Aorta (tissue), 5 donors: ENCODE measurements at places on chromosomes 3 and 15.

DNA sequence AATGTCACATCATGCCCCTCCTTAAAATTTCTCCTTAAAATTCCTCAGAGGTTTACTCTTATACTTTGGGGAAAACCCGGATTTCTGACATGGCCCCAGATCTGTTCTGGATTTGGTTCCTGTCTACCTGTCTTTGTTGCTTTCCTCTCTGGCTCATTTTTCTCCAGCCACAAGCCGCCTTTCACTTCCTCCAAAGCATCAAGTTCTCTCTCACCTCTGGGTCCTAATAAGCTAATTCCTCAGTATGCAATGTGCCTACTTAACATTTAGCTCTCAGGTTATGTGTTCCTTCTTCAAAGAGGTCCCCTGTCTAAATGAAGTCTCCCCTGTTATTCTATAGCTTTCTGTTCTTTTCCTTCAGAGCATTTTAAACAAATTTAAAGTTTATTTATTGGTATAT lies 16.1 kb downstream of the HMG20A start:
- DNase-seq: no peak

GRCh38 chr3:8709801-8710507 lies 23.6 kb upstream of the CAV3 start:
- DNase-seq: no peak

DNA sequence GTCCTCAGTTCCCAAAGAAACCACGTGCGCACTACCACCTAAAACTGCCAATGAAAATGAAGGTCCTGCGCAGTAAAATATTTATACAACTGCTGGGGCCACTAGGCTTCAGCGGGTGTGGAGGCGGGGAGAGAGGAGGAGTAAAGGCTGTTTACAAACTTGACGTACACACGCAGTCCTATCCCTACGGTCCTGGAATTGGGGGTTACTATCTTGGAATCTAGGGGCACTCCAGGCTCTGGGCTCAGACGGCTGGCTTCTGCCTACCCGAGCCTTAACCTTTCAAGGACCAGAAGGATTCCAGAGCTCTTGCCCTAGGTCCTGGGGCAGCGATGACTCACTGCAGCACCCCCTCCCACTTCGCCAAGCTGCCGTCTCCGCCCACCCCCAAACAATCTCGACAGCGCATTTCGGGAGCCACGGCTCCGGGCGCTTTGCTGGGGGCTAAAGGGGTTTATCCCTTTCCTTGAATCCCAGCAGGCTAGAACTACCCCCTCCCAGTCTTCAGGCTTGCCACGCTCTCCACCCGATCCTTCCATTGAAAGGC lies 3.0 kb downstream of the ADAMTS9 start:
- peak; percentile 72 for DNase-seq

DNA sequence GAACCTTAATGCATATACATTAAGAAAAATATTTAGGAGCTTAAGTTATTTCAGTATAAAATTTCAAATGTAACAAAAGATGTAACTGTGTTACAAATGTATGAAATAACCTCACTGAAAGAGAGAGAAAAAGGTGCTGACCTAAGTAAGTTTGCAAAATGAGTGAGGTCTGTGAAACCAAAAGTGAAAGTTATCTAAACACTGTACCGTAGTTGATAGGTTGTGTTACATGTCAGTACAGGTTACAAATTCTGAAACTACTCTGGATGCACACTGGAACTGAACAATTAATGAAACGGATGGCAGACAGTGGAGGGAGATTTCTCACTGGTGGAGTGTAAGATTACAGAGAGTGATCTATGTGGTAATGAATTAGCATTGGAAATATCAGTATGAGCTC lies 420.7 kb downstream of the ZNF385D start:
- no peak for DNase-seq

DNA sequence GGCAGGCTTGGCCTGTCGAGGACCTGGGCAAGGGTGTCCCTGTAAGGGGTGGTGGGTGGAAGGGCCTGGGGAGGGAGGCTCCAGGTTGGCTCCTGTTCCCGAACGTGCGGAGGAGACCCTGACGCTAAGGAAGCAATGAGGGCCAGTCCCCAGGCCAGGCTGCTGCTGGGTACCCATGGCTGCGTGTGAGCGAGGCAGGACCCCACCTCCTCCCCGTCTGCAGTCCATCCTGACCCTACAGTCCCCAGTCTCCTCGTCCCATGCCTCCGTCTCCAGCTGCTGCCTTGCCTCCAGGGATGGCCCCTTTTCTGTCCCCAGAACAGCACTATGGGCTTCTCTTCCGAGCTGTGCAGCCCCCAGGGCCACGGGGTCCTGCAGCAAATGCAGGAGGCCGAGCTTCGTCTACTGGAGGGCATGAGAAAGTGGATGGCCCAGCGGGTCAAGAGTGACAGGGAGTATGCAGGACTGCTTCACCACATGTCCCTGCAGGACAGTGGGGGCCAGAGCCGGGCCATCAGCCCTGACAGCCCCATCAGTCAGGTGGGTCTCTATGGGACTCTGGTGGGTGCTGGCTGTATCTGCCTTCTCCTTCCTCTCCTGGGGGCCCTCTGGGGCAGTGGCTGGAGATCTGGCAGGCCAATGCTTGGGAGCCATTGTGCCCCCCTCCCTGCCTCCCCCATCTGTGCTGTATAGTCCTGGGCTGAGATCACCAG lies 571 bp downstream of the FES start:
- no peak for DNase-seq

GRCh38 chr15:77327168-77327567 lies 92.7 kb downstream of the PEAK1 start:
- no peak for DNase-seq

DNA sequence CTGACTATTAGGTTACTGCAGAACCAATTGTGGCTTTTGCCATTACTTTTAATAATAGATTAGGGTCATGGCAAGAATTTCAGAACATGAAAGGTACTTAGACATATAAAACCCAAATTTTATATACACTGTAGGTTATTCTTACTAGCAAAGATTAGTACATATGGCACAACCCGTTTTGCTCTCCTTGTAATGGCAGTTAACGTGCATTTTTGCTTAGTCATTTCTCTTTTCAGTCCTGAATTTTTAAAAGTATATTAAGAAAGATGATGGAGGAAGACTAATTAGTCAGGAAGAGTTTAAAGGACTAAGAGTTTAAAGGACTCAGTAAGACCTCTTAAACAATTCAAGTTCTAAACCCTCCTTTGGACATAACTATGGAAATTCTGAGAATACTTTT lies 114.0 kb downstream of the PEAK1 start:
- no peak for DNase-seq

GRCh38 chr3:66537735-66538134 lies 36.9 kb upstream of the LRIG1 start:
- no peak for DNase-seq

DNA sequence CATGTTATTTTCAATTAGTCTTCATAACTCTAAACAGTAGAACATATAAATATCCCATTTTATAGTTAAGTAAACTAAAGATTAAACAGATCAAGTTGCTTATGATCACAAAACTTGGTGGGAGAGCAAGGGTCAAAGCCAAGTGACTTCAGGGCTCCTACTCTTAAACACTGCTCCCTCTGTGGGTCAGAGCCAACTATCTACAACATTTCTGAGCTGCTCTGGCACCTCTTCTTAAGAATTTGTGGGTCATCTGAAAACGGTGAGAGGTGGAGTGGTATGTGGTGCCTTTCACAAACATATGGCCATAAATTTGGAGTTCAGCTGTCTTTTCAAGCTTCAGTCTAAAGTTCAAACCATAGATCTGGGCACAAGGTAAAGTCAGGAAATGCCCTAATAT lies 10.9 kb downstream of the ATG3 start:
- no peak for DNase-seq

DNA sequence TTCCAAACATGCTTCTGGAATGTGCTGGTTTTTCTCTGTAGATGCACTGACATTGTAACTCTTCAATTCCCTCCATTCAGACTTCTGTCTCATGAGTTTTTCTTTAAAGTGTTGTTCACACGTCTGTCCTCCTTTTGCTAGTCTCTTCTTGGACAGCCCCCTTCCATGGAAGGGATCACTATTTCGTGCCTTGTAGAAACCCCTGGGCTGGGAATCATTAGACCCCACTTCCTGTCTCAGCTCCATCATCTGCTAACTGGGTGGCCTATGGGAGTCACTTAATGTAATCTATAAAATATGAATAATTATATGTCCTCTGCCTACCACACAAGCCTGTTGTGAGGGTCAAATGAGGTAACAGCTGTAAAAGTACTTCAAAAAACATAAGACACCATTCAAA lies 110.6 kb downstream of the THSD4 start:
- DNase-seq: no peak

DNA sequence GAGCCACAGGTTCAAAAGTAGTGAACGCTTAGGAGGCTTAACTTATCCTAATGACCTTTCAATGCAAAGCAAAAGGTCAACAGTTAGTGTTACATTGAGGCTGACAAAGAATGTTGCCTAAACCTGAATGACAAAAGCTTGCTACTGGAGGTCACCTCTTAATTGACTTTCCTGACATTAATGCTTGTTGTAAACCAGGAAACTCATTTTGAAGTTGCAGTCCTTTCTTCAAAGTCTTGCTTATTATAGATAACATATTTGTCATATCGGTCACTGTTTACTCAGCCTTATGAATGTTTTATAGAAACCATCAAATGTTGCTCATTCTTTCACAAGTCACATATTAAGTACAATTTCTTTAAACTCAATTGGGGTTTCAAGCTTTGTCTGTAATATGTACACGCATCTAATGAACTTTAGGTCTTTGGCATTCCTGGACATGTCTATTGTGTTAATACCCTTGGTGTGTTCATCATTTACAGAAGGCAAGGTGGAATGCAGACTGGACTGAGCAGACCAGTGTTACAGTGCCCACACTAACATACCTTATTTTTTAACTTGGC lies 488.2 kb upstream of the NECTIN3 start:
- no peak for DNase-seq

- DNase-seq: no peak
Observed at GRCh38 chr15:75223688-75224087, 22.0 kb downstream of the C15orf39 start.

DNA sequence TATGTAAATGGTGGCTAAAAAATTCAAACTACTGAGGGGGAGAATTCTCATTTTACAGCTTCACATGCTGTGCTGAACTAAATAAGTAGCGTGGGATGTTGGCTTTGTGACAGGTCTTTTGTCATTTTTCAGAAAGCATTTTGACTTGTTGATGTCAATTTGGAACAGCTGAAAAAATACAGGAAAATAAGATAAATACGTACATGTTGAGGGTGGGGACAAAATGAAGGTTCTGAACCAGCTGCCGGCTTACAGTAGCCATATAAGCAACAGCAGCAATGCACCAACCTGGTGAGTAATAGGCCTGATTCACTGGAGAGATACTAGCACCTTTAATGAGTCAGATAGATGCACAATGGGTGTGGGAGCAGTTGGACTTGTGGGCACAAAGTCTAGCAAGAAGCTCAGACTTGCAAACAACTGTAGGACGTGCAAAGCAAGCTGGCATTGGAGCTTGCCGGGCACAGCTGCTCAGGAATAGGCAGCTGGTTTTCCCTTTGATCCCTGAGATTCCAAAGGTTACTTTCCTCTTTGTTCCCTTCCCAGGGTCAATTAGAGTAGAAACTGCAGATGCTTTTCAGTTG lies 12.9 kb downstream of the B3GNT5 start:
- DNase-seq: no peak

GRCh38 chr3:170738766-170739165 lies 131.2 kb downstream of the RPL22L1 start:
- no peak for DNase-seq

- peak; percentile 73 for DNase-seq
Observed at GRCh38 chr15:89486726-89487050, 9.7 kb downstream of the RHCG start.

GRCh38 chr3:484341-484740 lies 287.8 kb downstream of the CHL1 start:
- no peak for DNase-seq

GRCh38 chr3:116291141-116291540 lies 154.1 kb downstream of the LSAMP start:
- no peak for DNase-seq

DNA sequence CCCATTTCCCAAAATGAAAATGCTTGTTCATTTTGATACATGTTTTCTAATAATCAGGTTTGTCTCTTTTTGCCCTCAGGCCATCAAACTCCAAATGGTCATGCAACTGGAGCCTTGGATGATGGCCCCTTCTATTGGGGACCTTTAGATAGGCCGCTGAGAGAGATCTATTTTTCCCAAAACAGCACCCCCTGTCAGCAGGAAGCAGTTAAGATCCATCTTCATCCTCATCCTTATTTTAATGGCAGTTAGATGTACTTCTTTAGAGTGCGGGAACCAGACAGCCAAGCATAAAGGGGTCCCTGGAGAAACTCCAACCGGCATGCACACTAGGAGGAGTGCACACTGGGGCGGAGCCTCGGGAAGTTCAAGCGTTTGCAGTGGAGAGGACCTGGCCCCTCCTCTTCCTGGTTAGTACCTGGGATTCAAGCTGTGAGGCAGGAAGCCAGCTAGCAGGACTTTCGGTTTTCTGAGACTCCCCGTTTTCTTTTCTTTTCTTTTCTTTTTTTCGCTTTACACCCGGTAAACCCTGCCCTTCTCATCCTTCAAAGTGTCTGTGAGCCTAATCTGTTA lies 31.9 kb upstream of the STRIT1 start:
- no peak for DNase-seq
